ENCODE measurements at places on chromosomes 7 and 10.

DNA sequence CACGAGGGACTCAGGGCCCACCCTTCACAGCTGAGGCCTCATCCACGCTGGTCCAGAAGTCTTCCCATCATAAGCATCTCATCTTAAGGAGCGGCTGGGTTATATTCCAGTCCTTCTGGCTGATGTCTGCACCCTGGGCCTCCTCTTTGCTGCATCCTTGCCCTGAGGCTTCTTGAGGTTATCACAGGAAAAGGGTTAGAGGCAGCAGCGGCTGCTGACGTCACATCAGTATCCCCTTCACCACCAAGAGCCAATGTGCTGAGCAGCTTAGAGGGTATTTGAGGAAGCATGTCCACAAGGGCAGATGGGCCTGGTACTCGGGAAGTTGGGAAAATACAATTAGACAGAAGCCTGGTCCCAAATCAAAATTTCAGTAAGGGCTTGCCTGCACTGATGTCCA lies 125.1 kb downstream of the PLXNA4 start:
- no peak for DNase-seq

DNA sequence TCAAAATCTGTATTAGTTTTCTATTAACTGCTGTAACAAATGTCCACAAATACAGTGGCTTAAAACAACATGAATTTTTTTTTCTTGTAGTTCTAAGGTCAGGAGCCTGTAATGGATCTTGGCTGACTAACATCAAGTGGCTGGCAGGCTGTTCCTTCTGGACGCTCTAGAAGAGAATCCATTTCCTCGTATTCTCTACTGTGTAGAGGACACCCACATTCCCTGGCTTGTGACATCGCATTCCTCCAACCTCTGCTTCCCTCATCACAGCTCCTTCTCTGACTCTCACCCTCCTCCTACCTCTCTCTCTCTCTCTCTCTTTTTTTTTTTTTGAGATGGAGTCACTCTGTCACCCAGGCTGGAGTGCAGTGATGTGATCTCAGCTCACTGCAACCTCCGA lies 4.8 kb upstream of the CALHM1 start:
- no peak for DNase-seq

DNA sequence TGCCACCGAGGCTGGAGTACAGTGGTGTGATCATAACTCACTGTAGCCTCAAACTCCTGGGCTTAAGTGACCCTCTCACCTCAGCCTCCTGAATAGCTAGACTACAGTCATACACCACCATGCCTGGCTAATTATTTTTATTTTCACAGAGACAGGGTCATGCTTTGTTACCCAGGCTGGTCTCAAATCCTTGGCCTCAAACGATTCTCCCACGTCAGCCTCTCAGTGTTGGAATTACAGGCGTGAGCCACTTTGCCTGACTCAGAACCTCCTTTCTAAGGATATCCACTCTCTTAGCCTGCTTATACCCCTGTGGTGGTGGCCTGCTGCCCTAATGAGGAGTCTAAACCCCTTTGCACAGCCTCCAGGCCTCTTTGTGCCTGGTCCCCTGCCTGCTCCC lies 4.2 kb upstream of the IGFBP1 start:
- no peak for DNase-seq

DNA sequence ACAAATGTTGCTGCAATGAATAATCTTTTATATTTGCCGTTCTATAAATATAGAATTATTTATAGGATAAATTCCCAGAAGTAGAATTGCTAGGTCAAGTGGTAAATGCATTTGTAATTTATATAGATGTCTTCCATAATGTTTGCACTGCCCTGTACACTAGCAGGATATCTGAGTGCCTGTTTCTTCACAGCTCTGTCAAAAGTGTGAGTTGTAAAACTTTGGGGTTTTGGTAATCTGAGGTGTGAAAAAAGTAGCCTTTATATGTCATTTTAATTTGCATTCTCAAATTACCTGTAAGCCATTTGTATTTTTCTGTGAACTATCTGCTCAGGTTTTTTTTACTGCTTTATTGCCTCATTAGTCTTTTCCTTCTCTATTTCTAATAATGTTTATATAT lies 271.2 kb downstream of the NEBL start:
- DNase-seq, result no peak

DNA sequence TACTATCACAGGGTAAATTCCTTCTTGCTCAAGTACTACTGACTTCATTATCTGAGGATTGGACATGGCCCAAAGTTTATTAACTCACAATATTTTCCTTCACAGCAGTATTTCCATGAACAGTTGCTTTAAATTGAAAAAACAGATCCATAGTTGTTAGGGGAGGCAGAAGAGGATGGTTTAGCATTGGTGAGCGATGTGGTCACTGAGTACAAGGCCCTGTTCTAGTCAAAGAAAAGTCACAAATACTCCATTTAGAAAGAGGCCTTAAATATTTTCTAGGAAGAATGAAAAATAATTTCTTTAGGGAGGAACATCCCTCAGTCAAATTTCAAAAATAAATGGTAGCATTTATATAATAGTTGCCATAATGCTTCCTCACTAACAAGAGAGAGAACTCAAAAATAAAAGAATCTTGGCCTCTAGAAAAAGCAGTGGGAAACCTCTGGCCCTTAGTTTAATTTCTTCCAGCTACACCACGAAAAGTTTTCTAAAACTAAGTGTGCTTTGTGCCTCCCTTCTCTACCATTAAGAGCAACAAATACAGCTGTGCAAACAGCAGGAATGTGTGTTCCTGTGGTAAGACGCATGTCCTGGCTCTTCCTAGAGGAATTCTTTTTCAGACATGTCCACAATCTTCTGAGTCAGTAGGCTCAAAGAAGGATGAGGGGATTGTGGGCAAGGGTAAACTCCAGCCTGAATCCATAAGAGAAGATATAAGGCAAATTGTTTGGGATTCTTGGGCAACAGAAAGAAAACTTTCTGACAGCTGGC lies 105.7 kb downstream of the HOXA1 start:
- DNase-seq, result no peak

GRCh38 chr7:4074407-4074806 lies 607.7 kb upstream of the FOXK1 start:
- no peak for DNase-seq

DNA sequence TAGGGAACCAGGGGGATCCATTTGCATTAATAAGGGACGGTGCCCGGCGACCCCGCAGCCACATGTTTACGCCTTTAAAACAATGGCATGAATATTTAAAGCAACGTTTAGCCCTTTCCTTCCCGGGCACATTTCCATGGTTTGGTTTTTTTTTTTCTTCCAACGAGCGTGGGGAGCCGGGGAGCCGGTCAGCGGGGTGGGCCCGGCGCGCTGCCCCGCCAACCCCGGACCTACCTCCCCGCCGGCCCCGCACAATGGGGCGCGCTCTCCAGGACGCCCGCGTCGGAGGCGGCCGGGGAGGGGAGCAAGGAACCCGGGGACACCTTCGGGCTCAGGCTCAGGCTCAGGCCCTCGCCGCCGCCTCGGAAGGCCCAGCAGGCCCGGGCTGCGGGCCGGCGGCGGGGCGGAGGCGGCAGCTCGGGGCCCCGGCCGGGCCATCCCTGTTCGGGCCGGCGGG lies 1.0 kb downstream of the SEPHS1 start:
- no peak for DNase-seq

DNA sequence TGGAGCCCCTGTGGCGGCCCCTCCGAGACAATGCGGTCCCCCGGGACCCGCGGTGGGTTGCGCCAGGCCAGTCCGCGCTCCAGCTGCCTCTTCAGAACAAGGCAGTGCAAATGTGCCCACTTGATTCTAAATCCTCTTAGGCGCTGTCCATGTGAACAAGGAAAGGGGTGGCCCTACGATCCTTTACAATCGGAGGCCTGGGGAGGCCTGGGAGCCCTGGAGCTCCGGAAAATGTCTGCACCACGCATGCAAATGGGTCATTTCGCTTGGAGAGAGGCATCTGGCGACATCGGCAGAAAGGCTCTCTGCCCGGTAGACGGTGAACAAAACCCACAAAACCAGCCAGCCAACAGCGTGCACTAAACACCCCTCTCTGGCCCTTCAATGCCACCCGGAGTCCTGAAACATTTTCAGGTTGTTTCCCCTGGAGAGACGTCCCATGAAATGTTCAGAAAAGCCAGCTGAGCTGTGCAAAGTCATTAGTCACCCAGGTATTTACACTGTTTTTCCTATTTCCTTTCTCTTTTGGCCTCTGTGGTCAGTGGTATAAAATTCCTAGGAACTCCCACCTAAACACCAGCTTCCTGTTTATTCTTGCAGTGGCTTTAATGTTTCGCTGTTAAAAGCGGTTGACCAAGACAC lies 102.8 kb upstream of the ZNF438 start:
- DNase-seq, result peak; percentile 35

DNA sequence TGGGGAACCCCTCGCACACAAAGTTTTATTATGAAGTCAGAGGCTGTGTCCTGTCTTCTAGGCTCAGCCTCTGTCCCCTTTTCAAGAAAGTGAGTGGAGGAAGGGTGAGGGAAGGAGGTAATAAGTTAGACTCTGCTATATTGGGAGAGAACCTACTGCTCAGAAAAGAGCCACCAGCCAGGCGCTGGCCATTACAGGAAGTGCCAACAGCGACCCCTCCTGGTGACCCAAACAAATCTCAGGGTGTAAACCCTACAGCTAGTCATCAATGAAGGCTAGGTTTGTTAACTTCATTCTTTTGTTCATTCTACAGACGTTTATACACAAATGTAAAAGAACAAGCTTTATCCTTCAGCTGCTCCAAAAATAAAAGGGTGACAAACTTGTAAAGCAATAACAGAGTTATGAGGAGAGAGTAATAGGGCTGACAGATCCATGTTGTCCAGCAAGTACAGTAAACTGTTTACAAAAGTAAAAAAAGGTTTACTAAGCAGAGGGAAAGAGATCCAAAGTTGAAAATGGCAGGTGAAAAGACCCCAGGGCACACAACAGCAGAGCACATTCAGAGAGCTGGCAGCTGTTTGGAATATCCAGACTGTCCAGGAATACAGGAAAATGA lies 82.7 kb downstream of the FAM204A start:
- no peak for DNase-seq

DNA sequence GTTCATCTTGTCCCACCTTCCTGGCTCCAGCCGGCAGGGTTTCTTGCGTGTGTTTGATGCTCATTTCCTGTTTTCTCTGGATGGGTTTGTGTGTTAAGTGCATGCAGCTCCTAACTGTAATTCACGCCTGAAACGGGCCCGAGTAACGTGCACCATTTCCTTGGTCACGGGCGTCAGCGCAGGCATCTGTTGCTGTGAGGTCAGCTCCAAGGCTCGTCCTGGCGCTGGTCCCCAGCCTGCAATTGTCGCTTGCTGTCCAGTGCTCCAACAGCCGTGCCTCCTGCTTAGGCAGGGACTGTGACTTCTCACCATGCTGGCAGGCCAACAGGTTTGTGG lies 201.1 kb downstream of the GLRX3 start:
- no peak for DNase-seq

DNA sequence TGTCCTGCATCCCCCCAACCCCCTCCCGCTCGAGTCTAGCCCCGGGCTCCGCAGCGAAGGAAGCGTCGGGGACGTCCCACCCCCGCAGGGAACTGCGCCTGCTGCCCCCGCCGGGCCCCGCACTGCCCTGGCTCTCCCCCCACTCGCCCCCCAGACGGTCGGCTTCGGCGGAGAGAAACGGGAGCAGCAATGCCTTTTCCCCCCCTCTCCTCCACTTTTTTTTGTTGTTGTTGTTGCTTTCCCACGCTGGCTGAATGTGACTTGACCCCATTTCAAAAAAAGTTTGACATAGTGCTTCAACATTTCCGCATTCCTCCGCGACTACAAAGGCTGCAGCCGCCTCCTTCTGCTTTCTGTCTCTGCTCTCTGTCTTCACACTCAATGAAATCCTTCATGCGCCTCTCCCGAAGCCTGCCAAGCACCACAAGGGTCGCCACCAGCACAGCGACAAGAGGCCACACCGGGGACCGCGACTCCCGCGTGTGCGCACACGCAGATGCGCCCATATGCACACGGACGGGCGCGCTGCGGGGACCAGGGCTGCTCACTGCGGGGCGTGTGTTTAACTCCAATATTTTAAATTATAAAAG lies 1.0 kb downstream of the CDK6 start:
- DNase-seq, result peak; percentile 42
